ENCODE measurements at places on chromosomes 4 and X. TPM values are rescaled to one million over a fixed set of nuclear protein-coding genes. Genes with fewer than 3 reads are reported as not detected.

Gene CSAG3
- not detected for total RNA-seq

Gene TADA2B
- total RNA-seq, result 36.6 TPM

Gene TENT5D
- not detected for total RNA-seq

Gene NEIL3
- total RNA-seq, result 5.0 TPM

Gene CXCL5
- 0.59 TPM for total RNA-seq

Gene LINC00632
- total RNA-seq, result 0.54 TPM

Gene MAD2L1
- 6.3 TPM for total RNA-seq

Gene AMBN
- not detected for total RNA-seq

Gene ZFYVE28
- 86.4 TPM for total RNA-seq

Gene TCEAL8
- 16.8 TPM for total RNA-seq

Data from CD4-positive, CD25-positive, alpha-beta regulatory T cell (primary cell).